ENCODE measurements at places on chromosomes 16 and 17. TPM values are rescaled to one million over a fixed set of nuclear protein-coding genes. Genes with fewer than 3 reads are reported as not detected.

DNA sequence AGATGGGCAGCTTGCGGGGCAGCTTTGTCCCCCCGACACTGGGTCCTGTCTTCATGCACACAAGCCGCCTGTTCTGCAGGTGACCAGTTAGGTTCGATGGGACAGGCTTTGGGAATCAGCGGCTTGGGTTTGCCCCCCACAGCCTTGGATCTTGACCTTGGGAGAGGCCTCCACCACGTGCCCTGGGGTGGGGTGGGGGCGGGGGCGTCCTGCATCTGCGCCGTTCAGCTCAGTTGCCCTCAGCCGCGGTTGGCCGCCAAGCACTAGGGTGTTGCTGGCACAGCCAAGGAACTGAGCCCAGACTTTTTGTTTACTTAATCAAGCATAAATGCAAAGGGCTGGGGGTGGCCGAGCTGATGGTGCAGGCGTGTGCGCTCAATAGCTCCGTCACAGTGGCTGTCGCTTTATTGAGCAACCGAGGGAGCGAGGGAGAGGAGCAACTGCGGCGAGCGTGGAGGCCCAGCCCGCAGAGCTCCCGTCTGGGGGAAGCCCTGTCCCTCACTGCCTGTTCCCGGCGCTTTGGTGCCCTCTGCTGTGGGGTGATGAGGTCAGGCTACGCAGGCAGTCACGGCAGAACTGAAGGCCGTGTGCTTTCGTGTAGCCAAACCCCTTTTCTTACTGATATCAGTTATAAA is 33.9 kb downstream of the JPH3 start:
- peak; percentile 90 for DNase-seq

- DNase-seq: no peak
These were observed 371.9 kb downstream of the HS3ST3B1 start for GRCh38 chr17:14672830-14673229.

DNA sequence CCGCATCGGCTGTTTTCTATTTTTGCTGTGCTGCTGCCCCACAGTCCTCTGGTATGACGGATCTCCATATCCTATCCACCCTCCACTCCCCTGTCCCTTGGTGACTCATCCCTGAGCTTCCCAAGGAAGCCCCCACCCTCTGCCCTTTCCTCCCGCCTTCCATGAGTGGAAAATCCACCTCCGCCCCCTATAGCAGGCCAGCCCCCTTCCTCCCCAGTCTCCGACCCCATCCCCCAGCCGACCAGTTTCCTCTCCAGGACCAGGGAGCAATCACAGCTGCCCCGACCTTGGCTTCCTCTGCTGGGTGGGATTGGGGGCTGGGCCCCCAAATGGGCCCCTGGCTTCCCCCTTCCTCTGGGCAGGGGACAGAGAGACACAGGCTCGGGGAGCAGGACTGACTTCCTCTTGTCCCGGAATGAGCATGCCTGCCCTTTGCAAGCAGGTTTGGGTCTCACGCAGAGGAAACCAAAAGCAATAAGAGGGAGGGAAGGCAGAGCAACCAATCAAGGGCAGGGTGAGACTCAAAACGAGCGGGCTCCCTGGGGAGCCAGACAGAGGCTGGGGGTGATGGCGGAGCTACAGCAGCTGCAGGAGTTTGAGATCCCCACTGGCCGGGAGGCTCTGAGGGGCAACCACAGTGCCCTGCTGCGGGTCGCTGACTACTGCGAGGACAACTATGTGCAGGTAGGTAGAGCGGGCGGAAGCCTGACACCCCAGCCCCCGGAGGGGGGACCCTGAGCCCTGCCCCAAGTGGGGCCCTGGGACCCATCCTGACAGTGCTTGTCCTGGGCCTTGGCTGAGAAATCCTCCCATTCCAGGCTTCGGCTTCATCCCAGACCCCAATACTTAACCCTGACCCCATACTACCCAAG is at the start of the genes ABI3 and GNGT2:
Gene ABI3 (plus strand): TSS at position 550 of the 872 bp plus-strand sequence. CDS start 18 bp downstream, at position 568.
Gene GNGT2 (minus strand): TSS at position 417 of the 872 bp plus-strand sequence. CDS start 3,152 bp downstream, outside the sequence.
- DNase-seq: no peak

DNA sequence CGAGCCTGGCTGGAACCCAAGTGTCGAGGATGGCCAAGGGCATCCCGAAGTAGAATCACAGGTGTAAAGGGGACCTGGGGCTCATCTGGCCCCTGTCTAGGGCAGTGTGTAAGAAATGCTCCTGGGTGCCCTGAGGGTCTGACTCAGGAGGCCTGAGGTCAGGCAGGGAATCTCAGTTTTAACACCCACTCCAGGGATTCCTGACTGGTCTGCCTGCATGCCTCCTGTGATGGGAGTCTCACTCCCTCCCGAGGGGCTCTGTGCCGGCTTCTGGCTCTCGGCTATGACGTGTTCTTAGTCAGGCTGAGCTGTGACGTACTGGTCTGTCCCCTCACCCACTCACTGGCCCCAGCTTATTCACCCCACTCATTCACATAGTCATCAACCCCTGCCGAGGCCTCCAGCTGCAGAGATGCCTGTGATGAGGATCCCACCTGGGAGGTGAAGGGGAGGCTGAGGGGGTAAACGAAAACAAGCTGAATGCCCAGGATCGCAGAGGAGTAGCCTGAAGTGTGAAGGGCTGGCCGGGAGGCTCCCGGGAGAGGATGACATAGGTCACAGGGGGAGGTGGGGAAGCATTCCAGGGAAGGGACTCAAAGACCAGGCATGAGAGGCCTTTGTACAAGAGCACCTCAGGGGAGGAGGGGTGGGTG is 23.8 kb downstream of the FAM83G start:
- no peak for DNase-seq

GRCh38 chr16:46923513-46924295 is 39.5 kb downstream of the GPT2 start:
- DNase-seq: no peak

- DNase-seq: no peak
These were observed 1117.7 kb downstream of the CDH11 start for GRCh38 chr16:64004116-64004515.

DNA sequence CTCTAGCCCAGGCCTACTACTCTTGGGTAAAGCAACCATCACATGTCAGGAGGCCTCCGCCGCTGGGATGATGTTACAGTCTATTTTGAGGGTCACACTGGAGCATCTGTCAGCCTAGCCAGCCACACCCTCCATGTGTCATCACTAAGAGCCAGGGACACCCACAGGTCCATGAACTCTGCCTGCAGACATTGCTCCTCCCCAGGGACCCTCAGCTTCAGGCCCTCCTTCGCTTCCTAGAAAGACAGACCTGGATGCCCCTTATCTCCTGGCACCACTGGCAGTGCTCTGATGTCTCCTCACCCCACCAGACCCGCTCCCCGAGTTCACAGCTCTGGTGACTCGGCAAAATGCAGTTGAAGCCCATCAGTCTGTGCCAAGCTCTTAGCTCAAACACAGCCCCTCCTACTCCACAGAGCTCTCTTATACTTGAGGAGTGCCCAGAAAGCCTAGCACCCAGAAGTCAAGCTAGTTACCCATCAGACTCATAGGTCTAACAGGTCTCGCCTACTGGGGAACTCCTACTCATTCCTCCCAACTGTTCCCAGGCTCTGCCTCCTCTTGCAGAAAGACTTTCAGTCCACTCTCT is 5.9 kb downstream of the RANBP10 start:
- DNase-seq: no peak

- DNase-seq: no peak
These were observed 2.6 kb upstream of the N4BP1 start for GRCh38 chr16:48612611-48613010.

GRCh38 chr16:17724242-17724898 is 253.6 kb upstream of the XYLT1 start:
- DNase-seq: no peak

- no peak for DNase-seq
These were observed 730.7 kb downstream of the CDH11 start for GRCh38 chr16:64391063-64391600.

- DNase-seq: no peak
These were observed 5.2 kb downstream of the TMUB2 start for GRCh38 chr17:44191941-44192496.

DNA sequence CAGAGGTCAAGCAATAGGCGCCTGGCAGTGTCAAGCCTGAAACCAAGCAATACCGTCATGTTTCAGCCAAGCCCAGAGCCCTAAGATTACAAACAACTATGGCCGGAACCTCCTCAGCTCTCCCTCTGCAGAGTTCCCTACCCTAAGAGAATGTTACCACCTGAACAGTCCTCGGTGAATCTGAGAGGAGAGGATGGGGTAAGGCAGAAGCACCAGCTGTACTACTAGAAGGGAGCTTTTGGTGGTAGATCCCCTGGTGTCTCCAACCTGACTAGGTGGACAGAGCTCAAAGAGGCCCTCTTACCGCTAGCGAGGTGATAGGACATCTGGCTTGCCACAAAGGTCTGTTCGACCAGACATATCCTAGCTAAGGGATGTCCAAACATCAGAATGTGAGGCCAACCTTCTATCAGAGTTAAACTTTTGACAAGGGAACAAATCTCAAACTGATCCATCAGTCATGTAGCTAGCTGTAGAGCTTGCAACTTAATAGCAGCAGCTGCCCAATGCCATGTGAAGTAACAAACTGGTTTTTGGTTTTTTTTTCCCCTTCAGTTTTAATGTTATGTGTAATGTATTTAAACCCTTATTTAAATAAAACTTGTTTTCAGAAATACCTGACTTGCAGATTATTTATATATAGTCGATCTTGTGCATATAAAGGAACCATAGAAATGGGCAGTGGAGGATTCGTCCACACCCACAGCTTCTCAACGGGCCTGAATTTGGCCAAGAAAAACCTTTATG is 2.5 kb downstream of the EIF1 start:
- no peak for DNase-seq

GRCh38 chr16:27332105-27332504 is 18.3 kb downstream of the IL4R start:
- DNase-seq: peak; percentile 5

DNA sequence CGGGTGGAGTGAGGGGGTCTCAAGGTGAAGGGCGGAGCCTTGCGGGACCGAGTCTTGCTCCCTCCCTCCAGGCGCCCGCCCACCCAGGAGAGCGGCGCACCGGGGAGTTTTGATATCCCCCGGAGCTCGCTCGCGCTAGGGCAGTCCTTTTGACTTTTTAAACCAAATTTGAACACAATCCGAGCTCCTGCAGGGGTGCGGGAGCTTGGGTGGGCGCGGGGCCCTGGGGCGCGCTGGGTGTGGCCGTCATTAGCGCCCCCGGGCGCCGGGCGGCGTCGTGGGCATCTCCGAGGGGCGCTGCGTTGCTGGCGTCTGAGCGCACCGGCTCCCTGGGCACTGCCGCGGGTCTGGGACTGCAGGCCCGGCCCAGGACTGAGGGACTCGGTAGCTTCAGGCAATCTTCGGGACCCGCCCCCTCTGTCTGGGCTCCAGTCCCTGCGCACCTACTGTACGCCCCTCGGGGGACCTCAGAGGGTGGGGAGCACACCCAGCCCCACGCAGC is 10.9 kb downstream of the MAF start:
- no peak for DNase-seq

GRCh38 chr16:2715519-2715918 is 4.5 kb downstream of the PRSS27 start:
- peak; percentile 80 for DNase-seq

DNA sequence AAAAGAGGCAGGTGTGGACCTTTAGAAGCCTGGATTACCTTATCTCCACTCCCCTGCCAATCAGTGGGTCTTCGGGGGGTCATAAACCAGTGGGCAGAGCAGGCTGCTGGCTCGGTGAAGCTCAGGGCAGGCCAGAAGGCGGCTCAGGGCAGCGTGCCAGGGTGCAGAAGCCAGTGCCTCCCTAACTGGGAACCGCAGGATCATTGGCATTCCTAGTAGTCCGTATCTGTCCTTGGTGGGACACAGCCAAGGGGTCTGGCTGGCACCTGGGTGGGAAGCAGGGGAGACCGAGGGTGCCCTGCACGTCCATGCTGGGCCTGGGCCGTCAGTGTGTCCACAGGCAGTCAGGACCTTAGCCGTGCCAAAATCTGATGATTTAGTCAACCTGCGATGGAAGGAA is 76.8 kb downstream of the SEC14L1 start:
- DNase-seq: peak; percentile 40

DNA sequence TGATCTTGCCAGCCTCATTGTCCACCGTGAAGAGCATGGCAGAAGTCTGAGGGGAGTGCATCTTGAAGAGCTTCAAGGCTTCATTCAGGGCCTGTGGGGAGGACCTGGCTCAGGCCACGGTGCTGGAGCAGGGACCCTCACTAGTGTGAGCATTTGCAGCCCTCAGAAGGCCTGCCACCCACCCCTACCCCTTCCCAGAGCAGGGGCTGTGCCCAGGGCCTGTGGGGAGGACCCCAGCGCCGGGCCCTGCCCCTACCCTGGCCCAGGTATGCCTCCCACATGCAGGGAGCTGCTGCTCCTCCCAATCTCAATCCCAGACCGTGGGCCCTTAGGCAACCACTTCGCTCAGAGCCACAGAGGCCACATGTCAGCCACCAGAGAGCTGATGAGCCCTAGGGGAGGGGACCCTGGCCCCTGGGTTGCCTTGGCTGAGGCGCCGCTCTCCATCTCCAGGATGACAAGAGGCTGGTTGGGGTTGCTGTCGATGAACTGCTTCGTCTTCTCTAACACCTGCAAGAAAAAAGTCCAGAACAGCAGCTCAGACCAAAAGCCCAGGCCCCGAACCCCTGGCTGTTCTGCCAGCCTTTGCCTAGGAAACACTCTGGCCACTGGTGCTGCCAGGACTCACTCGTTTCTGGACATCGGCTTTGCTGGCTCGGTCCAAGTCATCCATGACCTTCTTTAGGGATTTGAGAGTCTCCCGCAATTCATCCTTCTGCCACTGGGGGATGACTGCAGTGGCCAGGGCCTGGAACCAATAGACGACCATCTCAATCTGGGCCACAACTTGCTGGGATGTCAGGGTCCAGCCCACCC is 1.8 kb upstream of the EXOSC6 start:
- no peak for DNase-seq

- peak; percentile 43 for DNase-seq
These were observed 6.3 kb downstream of the CLUH start for GRCh38 chr17:2705263-2705662.

DNA sequence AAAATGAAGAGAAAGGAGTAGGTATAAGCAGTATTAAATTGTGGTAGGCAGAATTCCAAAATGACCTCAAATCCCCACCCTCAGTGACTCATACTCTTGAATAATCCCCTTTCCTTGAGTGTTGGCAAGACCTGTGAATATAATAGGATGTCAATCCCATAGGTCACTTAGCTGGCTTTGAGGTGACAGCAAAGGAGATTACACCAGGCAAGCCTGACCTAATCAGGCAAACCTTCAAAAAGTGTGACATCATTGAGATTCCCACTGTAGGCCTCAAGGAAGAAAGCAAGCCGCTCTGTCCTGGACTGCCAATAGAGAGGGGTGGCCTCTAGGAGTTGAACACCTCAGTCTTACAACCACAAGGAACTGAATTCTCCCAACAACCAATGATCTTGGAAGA is 535.2 kb downstream of the RBFOX1 start:
- no peak for DNase-seq

GRCh38 chr17:82740906-82741759 is 5.7 kb downstream of the FN3K start:
- no peak for DNase-seq

The DUSP3 gene
- total RNA-seq: 110 TPM

The OTOP2 gene
- not detected for total RNA-seq

The KIF19 gene
- total RNA-seq: 5.1 TPM

The KRTAP2-2 gene
- not detected for total RNA-seq

The ZCCHC14 gene
- 42.5 TPM for total RNA-seq

The TP53TG3C gene
- not detected for total RNA-seq

The ARL5C gene
- total RNA-seq: 0.54 TPM

The PNMT gene
- 1.5 TPM for total RNA-seq

The SHBG gene
- not detected for total RNA-seq

The CKLF gene
- 44.4 TPM for total RNA-seq

The WNT9B gene
- total RNA-seq: 0.84 TPM

The SDK2 gene
- total RNA-seq: 4.7 TPM
